ENCODE measurements at places on chromosomes 3 and 15. TPM values are rescaled to one million over a fixed set of nuclear protein-coding genes. Genes with fewer than 3 reads are reported as not detected.

DNA sequence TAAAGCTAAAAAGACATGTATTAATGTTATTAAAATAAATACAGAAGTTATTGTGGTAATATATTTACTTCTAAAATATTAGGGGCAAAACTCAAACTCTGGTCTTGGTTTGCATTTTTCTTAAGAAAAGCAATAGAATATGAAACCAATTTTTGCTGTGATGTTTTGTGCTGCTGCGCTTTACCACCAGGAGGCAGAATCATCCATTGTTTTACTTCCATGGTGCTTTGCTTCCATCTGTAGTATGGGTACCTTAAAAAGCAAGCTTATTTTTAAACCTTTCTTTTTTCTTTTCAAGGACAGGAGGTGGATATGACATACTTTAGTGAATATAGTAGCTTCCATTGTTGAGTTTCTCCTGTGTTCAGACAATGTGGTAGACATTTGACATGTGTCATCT lies 46.6 kb upstream of the MRPL3 start:
- no peak for DNase-seq

- no peak for DNase-seq
These were observed 372.5 kb downstream of the NLGN1 start for GRCh38 chr3:173770011-173770410.

DNA sequence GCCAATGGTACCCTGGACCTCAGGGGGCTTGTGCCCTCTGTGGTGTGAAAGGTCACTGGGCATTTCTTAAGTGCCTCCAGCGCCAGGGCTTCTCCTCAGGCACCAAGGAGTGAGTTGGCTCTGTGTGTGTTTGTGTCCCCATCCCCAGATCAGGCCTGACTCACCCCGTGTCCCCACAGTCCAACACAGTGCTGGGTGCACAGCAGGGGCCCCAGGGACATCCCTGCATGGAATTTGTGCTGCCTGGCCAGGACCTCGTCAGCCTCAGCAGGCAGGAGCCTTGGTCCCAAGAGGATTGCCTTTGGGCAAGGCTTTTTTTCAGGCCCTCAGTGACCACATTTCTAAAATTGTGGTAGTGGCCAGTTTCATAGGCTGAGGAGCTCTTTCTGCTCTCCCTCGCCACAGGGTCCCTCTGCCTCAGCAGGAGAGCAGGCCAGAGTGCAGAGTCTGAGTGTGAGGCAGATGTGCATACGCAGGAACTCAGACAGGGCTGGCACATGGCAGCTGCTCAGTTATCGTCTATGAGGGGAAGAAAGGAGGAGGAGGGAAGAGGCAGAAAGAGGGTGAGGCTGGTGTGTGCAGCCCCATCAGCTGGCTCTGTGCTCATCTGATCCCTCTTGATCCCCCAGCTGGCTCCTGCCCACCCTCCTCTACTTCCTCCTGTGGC lies 215.6 kb downstream of the RPLP1 start:
- no peak for DNase-seq

GRCh38 chr15:28919201-28919635 lies 33.4 kb downstream of the APBA2 start:
- DNase-seq, result no peak

DNA sequence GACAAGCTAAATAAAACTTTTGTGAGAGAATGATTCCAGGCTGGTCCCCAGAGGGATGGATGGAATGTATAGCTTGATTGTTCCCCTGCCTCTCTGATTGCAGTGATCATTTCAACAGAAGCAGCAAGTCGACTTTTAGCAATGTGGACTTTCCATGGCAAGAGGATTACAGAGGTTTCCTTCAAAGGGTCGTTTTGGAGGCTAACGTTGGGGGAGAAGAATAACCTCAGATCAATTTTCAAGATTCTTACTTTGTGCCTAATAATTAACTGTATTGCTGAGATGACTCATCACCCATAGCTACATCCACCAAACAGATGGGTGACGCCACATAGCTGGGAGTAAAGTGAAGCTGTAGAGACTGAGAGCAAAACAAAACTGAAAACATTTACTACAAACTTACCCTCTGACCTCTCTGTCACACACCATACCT lies 79.9 kb downstream of the GTPBP8 start:
- no peak for DNase-seq

GRCh38 chr3:82122554-82123345 lies 361.3 kb upstream of the GBE1 start:
- DNase-seq, result no peak

GRCh38 chr3:72593881-72594397 lies 254.3 kb downstream of the SHQ1 start:
- no peak for DNase-seq

DNA sequence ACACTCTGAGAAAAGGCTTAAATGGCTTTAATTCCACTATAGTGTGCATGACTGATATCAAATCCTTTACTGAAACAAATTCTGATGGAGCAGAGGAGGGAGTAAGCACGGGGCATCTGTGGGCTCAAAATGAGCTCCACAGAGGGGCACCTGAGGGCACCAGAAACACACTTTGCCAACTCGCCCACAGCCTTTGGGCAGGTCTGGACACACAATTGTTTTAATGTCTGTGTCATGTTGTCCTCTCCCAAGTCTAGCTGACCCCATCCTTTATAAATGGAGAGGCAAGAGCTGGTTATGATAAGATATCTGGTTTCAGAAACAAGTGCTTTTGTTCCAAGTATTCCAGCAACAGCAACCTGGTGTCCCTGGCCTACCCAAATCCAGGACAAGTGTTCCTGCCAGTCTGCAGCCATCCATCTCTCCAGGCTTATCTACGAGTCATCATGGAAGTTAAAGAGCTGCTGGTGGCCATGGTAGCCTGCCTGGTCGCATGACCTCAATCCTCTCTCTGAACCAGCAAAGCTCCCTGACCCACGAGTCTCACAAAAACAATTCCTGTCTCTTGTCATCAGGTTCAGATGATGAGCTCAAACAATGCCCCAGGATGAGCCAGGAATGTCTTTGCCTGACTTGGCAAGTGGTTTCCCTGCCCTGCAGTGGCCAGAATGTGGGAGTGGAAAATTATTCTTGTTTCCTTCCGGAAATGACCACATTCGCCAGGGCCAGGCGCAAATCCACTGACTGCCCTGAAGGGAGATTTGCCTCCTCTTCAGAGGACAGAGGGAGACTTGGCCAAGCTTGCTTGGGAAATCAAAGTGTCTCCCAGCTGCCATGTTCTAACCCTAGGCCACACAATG lies 64.4 kb upstream of the TPM1 start:
- no peak for DNase-seq

DNA sequence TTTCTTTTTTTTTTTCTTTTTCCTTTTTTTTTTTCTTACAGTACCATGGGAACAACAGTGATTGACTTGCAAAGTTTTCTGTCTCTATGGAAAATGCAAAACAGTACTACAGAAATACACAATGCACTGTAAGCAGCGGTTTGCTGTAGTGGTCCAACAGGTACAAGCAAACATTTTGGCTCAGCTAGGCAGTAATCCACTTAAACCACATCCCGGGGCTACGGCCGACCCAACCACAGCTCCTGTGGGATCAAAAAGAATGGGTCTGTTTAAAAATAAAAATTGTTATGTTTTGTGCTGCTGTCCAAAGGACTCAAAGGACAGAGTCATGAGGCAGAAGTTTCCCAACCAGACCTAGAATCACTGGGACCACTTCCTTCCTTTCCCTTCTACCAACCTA lies 667.1 kb upstream of the ADAMTS9 start:
- no peak for DNase-seq

- no peak for DNase-seq
These were observed 827.6 kb upstream of the CFAP20DC start for GRCh38 chr3:59877263-59878037.

GRCh38 chr15:73331501-73331900 lies 37.3 kb downstream of the HCN4 start:
- no peak for DNase-seq

GRCh38 chr3:126995926-126996512 lies 13.1 kb downstream of the PLXNA1 start:
- no peak for DNase-seq

- no peak for DNase-seq
These were observed 725 bp upstream of the SCAMP2 start for GRCh38 chr15:74873756-74874424.

GRCh38 chr15:47688573-47689086 lies 28.7 kb upstream of the SEMA6D start:
- DNase-seq, result no peak

The NAALADL2 gene
- total RNA-seq, result 20.3 TPM

The NOX5 gene
- total RNA-seq, result 0.66 TPM

The ARPIN gene
- total RNA-seq, result 24.5 TPM

The IL5RA gene
- total RNA-seq, result 0.34 TPM

The LTK gene
- 0.69 TPM for total RNA-seq

The SAMD7 gene
- not detected for total RNA-seq

The ARNT2 gene
- total RNA-seq, result 9.0 TPM

The DUOXA2 gene
- 0.42 TPM for total RNA-seq

Data from esophagus muscularis mucosa (tissue), 4 donors.